Neural progenitor cell (in vitro differentiated cells): ENCODE measurements at places on chromosomes 3 and 15.

- no peak for DNase-seq
Measured at GRCh38 chr3:127768346-127769008, 53.8 kb downstream of the MGLL start.

DNA sequence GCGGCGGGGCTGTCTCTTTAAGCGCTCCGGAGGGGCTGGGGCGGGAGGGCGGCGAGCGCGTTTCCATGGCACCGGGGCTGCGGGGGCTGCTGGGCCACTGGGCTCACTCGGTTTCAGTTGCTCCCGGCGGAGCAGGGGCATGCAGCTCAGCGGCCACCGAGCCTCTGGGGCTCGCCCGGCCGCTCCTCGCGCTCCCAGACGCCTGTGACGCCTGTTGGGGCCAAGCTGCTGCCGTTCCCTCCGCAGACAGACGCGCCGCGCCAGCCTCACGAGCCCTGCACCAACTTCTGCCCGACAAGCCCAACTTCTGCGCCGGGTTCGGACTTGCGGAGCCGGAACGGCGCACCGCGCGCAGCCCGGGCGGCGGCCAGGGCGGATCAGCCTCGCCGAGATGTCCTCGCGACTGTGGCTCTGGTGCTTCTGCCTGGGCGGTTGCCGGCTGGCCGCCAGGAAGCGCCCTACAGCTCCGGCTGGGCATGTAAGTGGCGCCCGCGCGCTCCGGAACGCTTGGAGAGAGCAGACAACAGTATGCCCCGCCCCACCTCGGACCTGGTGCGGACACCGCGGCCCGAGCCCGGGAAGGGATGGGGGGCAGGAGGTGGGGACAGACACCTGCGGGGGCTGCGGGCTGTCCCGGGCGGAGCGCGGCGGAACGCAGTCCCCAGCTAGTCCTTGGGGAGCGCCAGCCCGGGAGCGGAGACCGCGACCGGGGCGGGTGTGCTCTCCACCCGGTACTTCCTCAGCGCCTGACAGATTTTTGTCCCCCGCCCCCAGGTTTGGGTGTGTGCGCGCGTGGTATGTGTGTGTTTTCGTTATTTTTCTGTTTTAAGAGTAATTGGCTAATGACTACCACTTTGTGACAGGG lies 154.1 kb upstream of the GOLIM4 start:
- DNase-seq: peak; percentile 96

DNA sequence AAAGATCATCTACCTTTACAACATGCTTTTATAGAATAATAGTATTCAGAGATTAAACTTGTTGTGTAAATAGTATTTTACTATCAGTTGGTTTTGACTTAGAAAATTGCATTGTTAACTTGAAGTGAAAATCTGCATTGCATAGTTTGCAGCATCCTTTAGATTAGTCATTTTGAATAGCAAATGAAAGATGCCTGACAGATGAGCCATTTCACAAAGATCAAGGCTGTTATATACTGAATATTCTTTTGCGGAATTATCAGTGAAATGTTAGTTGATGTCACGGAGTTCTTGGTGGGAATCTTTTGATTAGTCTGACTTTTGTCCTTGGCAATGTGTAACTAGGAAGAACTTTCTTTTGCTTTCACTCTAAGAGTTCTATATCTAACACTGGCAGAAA lies 24.5 kb downstream of the RSRC1 start:
- no peak for DNase-seq

GRCh38 chr3:190252080-190252479 lies 70.2 kb downstream of the CLDN1 start:
- DNase-seq: peak; percentile 3

DNA sequence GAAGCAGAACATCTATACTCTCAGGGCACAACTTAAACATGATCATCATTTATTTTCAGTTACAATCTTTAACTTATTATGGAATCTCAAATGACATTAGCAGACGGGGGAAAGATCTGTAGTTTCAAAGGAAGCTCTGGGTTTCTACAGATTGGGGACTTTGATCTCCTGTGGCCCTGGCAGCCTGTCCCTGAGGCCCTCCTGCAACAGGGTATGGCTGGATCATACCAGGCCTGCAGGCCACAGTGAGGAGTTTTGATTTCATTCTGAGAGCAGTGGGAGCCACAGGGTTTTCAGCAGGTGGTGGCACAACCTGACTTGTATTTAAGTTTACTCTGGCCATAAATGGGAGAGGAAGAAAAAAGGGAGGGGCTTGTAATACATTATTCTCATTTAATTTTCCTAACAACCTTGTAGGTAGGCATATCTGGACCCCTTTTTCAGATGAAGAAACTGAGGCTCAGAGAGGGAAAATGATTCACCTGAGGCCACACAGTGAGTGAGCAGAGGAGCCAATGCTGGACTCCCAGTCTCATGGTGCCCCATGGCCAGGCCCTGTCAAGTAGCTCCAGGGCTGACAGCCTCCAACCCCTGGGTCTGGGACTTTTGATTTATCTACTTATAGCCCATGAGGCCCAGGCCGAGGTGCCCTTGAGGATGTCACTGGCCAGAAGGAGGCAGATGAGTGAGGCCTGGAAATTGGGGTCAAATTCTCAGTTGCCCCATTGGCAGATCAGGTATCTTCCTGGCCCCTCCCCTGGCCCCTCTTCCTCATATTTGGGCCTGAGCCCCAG lies 71.0 kb downstream of the ATP2B2 start:
- no peak for DNase-seq

GRCh38 chr15:86689006-86689405 lies 609.3 kb downstream of the AGBL1 start:
- DNase-seq: no peak

- no peak for DNase-seq
Measured at GRCh38 chr3:106257172-106257571, 388.4 kb upstream of the CBLB start.

- peak; percentile 25 for DNase-seq
Measured at GRCh38 chr15:26235864-26236263, 372.7 kb upstream of the ATP10A start.

DNA sequence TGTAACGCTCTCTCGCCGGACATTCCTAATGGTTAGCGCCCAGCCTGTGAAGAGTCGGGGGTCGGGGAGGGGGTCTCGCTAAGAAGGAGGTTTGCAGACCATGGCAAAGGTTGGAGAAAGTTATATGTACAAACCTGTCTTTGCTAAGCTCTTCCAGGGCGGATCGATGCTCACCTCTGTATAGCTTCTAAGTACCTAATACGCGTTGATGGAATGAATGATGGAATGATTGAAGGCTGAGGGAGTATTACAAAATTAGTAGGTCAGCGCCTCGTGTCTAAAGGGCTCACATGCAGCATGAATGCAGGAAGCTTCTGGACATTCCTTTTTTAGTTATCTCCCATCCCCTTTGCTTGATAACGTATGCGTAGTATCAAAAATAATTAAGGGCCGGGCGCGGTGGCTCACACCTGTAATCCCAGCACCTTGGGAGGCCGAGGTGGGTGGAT lies 305 bp upstream of the KPNA1 start:
- no peak for DNase-seq

DNA sequence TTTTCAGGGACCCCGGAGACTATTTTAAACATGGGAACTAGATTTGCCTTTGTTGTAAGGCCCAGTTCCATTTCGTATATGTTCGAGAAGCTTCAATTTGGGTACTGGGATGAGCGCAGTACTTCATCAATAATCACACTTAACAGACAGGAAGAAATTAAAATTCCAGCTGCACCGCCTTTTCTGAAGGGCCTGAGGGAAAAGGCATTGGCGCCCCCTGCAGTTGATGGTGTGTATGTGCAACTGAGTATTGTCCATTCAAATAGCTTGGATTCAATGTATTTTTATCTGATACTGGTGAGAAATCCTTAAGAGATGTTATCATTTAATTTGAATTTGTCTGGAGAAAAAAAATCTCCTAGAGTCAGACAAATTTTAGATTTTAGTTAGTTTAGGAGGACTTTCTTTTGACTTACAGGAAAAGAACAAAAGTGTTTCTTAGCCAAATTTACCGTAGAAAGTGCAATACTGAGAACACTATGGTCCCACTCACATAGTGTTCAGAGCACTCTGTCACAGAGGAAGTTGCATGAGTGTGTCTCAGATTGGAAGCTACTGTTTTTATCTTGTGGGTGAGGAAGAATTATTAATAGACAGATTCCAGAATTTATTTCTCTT lies 5.4 kb upstream of the ALDH1A2 start:
- DNase-seq: peak; percentile 69

DNA sequence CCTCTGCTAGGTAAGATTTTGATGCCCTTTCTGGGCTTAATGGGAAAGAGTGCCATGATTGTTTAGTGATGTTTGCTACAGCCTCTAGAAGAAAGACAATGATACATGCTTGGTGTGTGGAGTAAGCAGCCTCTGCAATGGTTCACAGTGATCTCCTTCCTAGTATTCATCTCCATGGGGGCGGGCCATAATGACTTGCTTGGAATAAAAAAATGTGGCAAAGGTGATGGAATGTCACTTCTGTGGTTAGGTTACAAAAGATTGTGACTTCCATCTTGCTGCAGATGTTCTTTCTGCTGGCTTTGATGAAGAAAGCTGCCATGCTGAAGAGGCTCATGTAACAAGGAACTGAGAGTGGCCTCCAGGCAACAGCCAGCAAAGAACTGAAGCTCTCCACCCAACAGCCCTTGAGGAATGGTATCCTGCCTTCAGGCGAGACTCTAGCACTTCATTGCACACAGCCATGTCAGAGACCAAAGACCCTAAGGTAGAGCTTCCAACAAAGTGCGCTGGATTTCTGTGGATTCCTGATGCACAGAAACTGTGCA lies 139.1 kb upstream of the LRIG1 start:
- no peak for DNase-seq

DNA sequence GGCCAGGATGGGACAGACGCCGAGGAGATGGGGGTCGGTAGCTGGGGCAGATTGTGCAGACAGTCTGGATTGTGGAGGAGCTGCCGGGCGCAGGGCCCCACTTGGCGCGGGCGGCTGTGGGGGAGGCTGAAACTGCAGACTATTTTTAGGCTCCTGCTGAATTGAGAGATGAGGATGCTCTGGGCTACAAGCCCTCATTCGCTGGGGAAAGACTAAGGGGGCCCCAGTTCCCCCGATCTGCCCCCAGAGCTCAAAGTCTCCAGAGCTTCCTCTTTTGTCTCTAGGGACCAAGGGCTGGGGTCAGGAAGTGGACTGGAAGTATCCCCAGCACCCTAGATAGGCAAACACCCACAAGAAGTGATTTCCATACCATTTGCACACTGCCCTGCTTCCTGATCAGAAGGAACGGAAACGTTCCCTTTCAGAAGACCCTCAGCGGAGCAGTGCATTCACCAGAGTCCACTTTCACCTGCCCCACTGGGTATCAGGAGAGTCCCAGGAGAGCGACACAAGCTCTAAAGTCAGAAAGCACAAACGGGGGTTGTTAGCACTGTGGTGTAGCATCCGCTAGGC lies 29.7 kb downstream of the SEMA7A start:
- no peak for DNase-seq

GRCh38 chr15:34493001-34493400 lies 55.4 kb upstream of the GOLGA8A start:
- DNase-seq: no peak

DNA sequence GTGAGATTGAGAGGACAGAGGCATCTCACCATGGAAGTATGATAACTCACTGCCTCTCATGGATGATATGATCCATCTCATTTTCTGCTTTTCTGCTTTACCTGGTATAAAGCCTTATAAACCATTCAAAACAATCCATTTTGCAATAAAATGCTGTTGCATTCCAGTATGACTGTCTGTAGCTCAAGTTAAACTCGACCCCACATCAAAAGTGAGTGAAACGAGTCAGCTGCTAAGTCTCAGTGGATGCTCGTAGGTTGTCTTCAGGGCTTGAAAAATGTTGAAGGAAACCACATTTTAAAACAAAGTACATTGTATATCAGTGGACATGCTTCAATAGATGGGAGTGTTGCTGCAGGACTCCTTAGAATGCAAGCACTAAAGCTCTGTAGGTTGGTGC lies 839.0 kb downstream of the TUSC7 start:
- DNase-seq: no peak

DNA sequence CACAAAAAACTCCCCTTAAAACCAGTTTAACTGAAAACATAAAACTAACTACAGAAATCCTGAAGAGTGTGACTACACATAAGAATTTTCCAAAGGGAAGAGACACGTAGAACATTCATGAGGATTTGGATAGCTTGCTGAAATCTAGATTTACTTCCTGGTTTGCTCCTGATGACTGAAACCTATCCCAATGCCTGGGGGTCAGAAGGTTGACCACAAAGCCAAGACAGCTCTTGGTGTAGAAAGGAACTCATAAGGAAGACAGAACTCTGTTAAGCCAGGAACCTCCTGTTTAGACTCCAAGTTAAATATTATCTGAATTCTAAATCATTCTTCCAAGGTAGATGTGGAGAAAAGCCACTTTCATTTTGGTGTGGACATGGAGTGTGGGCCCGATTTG lies 92.8 kb downstream of the TFG start:
- no peak for DNase-seq

GRCh38 chr15:101391431-101391830 lies 96.4 kb upstream of the SNRPA1 start:
- DNase-seq: no peak

- no peak for DNase-seq
Measured at GRCh38 chr15:50883903-50884302, 24.6 kb upstream of the AP4E1 start.

GRCh38 chr3:157333551-157333991 lies 103.1 kb upstream of the PTX3 start:
- no peak for DNase-seq

DNA sequence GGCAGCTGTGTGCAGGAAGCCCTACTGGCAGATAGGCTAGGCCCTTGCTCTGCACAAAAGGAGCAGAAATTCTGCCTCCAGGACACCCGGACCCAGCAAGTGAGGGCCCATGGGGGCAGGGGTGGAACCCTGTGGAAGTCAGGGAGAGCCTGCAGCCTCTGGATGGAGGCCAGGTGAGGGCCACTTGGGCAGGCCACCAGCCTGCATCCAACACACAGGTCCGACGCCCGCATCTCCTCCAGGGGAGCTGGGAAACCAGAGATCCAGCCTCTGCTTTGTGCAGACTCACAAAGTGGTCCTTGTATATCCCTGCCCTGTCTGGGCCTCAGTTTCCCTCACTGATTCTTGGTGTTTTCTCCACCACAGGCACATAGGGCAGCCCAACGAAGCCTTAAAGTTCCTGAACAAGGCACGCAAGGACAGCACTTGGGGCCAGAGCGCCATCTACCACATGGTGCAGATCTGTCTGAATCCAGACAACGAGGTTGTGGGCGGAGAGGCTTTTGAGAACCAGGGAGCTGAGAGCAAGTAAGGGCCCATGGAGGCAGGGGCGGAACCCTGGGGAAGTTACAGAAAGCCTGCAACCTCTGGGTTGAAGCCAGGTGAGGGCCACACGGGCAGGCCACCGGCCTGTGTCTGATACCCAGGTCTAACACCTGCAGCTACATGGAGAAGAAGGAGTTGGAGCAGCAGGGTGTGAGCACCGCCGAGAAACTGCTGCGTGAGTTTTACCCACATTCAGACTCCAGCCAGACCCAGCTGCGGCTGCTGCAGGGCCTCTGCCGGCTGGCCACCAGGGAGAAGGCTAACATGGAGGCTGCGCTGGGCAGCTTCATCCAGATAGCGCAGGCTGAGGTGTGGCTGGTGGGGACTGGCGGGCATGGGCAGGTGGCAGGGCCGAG lies 16.6 kb downstream of the CSRNP1 start:
- DNase-seq: no peak

- DNase-seq: no peak
Measured at GRCh38 chr3:56633602-56634535, 49.2 kb downstream of the TASOR start.
